ENCODE measurements at places on chromosomes 16 and 17. TPM values are rescaled to one million over a fixed set of nuclear protein-coding genes. Genes with fewer than 3 reads are reported as not detected.
A peak's percentile ranks its signal among the peaks of the same experiment; 100 is the strongest.

DNA sequence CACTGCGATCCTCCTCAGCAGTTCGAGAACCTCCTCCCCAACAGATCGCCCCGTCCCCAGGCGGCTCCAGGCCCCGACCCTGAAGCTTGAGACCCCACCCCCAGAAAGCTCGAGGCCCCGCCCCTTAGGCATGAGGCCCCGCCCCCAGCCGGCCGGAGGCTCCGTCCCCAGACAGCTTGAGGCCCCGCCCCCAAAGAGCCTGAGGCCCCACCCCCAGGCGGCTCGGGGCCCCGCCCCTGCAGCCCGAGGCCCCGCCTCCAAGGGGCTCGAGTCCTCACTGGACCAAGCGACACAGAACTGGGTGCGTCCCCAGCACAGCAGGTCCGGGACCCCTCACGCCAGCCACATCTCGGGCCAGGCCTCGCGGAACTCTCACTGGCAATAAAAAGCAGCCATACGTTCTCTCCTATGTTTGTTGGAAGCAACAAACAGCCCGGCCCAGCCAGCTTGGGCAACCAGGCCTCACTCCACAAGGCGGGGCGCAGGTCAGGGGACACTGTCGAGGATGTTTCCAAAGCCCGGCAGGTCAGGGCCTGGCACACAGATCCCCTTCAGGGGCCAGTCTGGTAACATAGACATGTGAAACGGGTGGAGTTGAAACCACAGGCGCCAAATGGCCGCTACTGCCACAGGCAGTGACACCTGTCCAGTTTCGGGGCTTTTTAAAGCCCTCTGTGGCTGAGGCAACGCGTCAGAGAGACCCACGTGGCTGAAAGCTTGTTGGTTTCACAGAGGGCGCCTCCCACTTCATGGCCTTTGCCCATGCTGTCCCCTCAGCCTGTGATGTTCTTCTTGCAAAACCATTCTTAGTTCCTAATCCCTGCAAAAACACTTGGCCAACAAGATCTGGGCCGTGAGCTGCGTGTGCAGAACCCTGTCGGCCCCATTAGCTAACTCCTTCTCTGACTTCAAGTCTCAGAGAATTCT lies 224.2 kb downstream of the PARN start:
- no peaks in the 10 kb centered on the region for H3K36me3 ChIP-seq
- no peak overlapping the region for H3K27ac ChIP-seq
- no peaks in the 10 kb centered on the region for H3K27me3 ChIP-seq
- H3K4me1 ChIP-seq, result peaks cover 4% of the 10 kb centered on the region
- H3K4me3 ChIP-seq, result no peak overlapping the region

GRCh38 chr16:2513405-2514332 lies at the start of gene ATP6V0C:
ATP6V0C (plus strand) TSS chr16:2513952; CDS start chr16:2514104, 152 bp downstream.
- no peaks in the 10 kb centered on the region for H3K27me3 ChIP-seq
- H3K4me3 ChIP-seq, result peak within 1 kb of the TSS; percentile 74
- DNase-seq, result peak; percentile 97
- peak within 1 kb of the TSS; percentile 90 for H3K27ac ChIP-seq

GRCh38 chr17:29331708-29332085 lies 37.7 kb upstream of the NUFIP2 start:
- H3K27ac ChIP-seq, result no peak overlapping the region
- H3K4me1 ChIP-seq, result no peaks in the 10 kb centered on the region
- H3K36me3 ChIP-seq, result no peaks in the 10 kb centered on the region

DNA sequence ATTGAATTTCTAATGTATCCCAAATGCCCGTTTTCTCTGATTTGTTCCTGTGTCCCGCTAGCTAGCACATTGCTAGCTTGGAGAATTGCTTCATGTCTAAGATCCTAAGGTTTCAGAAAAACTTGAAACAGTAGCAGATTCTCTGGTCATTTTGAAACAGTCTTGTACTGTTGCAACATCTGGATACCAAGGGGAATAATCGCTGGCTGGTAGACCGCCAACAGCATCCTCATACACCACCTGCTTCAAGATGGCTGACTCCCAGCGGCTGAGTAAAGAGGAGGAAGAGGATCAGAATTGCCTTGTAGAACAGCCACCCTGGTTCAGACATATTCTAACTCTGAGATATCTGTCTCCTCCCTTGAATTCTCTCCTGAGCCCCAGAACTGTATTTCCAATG lies 226.7 kb upstream of the ELAC2 start:
- no peak for DNase-seq
- H3K4me3 ChIP-seq, result no peak overlapping the region
- H3K27me3 ChIP-seq, result peaks cover 22% of the 10 kb centered on the region
- H3K27ac ChIP-seq, result no peak overlapping the region

DNA sequence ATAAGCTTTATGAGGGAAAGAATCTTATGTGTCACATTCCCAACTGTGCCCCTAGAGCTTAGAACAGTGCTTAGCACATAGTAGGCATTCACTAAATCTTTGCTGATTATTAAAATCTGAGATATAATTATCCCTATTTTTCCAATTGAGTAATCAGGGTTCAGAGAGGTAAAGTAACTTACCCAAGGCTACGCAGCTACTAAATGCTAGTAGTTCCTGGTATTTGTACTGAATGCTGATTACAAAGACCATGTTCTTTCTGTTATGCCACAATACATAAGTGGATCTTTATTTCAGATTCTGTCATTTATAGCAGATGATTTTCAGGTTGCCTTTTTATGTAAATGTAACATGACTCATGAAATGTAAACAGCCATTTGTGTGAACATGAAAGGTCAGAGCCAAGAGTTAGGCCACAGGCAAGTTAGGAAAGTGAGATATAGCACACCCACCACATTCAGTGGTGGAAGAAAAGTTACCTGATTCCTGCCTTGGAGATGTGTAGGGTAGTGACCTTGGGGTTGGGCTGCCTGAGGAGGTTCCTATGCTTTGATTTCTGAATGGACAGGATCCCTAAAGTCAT lies 77.2 kb downstream of the FTO start:
- peaks cover 34% of the 10 kb centered on the region for H3K4me1 ChIP-seq
- H3K36me3 ChIP-seq, result no peaks in the 10 kb centered on the region
- H3K27me3 ChIP-seq, result no peaks in the 10 kb centered on the region

- H3K4me3 ChIP-seq, result no peak overlapping the region
- H3K27ac ChIP-seq, result peak overlapping the region; percentile 48
- no peak for DNase-seq
- H3K27me3 ChIP-seq, result no peaks in the 10 kb centered on the region
- peaks cover 27% of the 10 kb centered on the region for H3K4me1 ChIP-seq
Observed at GRCh38 chr17:45307290-45308015, 9.4 kb downstream of the MAP3K14 start.

GRCh38 chr17:17897442-17897841 lies 60.7 kb upstream of the SREBF1 start:
- H3K36me3 ChIP-seq, result peaks cover 58% of the 10 kb centered on the region
- H3K4me1 ChIP-seq, result peaks cover 29% of the 10 kb centered on the region
- H3K27me3 ChIP-seq, result no peaks in the 10 kb centered on the region
- H3K27ac ChIP-seq, result no peak overlapping the region

GRCh38 chr17:67420994-67421393 lies 43.9 kb downstream of the PITPNC1 start:
- H3K27me3 ChIP-seq, result no peaks in the 10 kb centered on the region
- peak overlapping the region; percentile 89 for H3K27ac ChIP-seq
- peaks cover 16% of the 10 kb centered on the region for H3K4me1 ChIP-seq
- no peak overlapping the region for H3K4me3 ChIP-seq
- no peaks in the 10 kb centered on the region for H3K36me3 ChIP-seq

GRCh38 chr17:55510986-55511721 lies at the start of gene SMIM36:
SMIM36 (minus strand) TSS chr17:55511452.
- H3K27me3 ChIP-seq, result peaks cover 11% of the 10 kb centered on the region
- H3K4me3 ChIP-seq, result no peak within 1 kb of the TSS
- H3K4me1 ChIP-seq, result peaks cover 4% of the 10 kb centered on the region

DNA sequence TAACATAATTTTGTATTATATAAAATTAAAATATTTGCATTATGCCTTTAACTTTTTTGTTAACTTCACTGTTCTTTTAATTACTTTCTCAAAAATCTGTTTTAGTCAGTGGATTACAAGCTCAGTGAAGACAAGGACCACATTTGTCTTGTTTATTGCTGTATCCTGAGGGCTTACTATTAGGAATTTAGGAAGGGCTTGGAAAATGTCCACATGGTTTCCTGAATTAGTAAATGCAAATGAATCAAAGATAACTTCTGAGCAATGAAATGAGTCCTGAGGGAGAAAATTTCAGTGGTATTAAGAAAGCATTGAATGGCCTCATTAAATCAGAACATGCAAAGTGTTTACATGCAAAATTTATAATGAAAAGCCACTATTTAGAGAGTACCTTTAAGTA lies 1293.2 kb upstream of the GOT2 start:
- no peak overlapping the region for H3K4me3 ChIP-seq
- no peak overlapping the region for H3K27ac ChIP-seq
- no peaks in the 10 kb centered on the region for H3K27me3 ChIP-seq
- H3K4me1 ChIP-seq, result no peaks in the 10 kb centered on the region

GRCh38 chr17:70171159-70171558 lies 1.8 kb downstream of the KCNJ2 start:
- peak overlapping the region; percentile 85 for H3K4me3 ChIP-seq
- no peaks in the 10 kb centered on the region for H3K36me3 ChIP-seq
- peaks cover 3% of the 10 kb centered on the region for H3K4me1 ChIP-seq

- DNase-seq, result peak; percentile 98
- no peaks in the 10 kb centered on the region for H3K36me3 ChIP-seq
- peak within 1 kb of the TSS; percentile 60 for H3K27ac ChIP-seq
- H3K4me3 ChIP-seq, result peak within 1 kb of the TSS; percentile 76
- peaks cover 7% of the 10 kb centered on the region for H3K4me1 ChIP-seq
- no peaks in the 10 kb centered on the region for H3K27me3 ChIP-seq
Observed at GRCh38 chr17:17496189-17497064, at the start of gene RASD1. RASD1 (minus strand) TSS chr17:17496395; CDS start chr17:17496181, 214 bp downstream.

DNA sequence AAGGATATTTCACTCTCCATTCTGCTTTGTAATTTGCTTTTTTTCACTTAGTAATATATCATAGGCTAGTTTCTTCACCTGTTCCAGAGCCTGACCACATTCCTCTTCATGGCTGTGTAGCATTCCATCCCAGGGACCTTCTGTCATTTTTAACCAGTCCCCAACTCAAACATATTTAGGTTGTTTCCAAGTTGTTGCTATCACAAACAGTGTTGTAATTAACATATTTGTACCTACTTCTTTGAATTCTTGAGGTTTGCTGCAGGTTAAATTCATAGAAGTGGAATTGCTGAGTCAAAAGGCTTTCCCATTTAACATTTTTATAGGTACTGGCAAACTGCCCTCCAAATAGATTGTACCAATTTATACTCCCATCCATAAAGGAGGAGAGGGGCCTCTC lies 65.1 kb upstream of the MED9 start:
- no peak for DNase-seq
- H3K27ac ChIP-seq, result no peak overlapping the region
- H3K27me3 ChIP-seq, result no peaks in the 10 kb centered on the region
- H3K36me3 ChIP-seq, result no peaks in the 10 kb centered on the region
- H3K4me3 ChIP-seq, result no peak overlapping the region
- no peaks in the 10 kb centered on the region for H3K4me1 ChIP-seq

DNA sequence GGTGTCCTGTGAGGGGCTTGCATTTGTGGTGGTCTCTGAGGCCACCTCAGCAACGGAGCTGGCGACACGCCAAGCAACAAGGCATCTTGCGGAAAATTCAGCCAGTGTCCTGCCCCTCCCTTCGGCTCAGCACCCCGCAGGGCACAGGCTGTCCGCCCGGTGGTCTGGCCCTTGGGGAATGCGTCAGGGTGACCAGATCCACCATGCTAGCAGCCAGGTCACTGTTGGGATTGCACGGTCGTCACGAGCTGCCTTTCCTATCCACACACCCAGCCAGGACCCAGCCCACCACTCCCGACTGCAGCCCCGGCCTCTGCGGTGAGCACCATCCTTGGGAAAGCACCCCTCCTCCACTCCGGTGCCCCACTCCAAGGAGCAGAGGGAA lies 221.2 kb downstream of the NTN1 start:
- H3K36me3 ChIP-seq, result no peaks in the 10 kb centered on the region
- H3K27ac ChIP-seq, result no peak overlapping the region
- DNase-seq, result no peak
- no peak overlapping the region for H3K4me3 ChIP-seq

- no peaks in the 10 kb centered on the region for H3K36me3 ChIP-seq
- H3K27ac ChIP-seq, result no peak overlapping the region
- no peaks in the 10 kb centered on the region for H3K4me1 ChIP-seq
- no peaks in the 10 kb centered on the region for H3K27me3 ChIP-seq
- DNase-seq, result no peak
- no peak overlapping the region for H3K4me3 ChIP-seq
Observed at GRCh38 chr17:37796076-37796475, 51.2 kb upstream of the HNF1B start.

DNA sequence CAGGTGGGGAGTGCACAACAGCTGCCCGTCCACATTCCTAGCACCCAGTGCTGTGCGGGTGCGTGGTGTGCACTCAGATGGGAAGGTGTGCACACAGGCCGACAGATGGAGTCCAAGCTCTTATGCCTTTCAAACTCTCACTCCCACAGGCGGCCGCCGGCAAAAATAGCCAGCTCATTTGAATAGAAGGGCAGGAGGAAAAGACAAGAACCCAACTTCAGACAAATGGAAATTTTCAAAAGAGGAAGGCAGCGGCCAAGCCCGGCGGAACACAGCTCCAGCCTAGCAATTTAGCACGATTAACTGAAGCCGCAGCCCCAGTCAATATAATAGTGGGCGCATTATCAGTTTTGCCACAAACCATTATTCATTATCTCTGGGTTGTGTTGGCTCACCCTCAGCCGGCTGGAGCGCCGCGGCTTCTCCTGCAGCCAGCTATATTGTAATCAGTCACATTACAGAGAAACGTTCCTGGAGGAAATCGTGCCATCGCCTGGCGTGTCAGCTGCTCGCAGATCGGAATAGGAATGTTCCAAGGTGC lies 103.9 kb upstream of the SEC14L1 start:
- peaks cover 42% of the 10 kb centered on the region for H3K27me3 ChIP-seq
- H3K4me3 ChIP-seq, result no peak overlapping the region
- H3K4me1 ChIP-seq, result peaks cover 16% of the 10 kb centered on the region

- no peak for DNase-seq
- no peak overlapping the region for H3K27ac ChIP-seq
- H3K36me3 ChIP-seq, result no peaks in the 10 kb centered on the region
- no peaks in the 10 kb centered on the region for H3K4me1 ChIP-seq
- H3K27me3 ChIP-seq, result no peaks in the 10 kb centered on the region
Observed at GRCh38 chr16:50059111-50059510, 6.7 kb upstream of the HEATR3 start.

GRCh38 chr16:88739139-88739976 lies 33.1 kb downstream of the CTU2 start:
- peaks cover 33% of the 10 kb centered on the region for H3K36me3 ChIP-seq
- no peak overlapping the region for H3K27ac ChIP-seq
- no peak overlapping the region for H3K4me3 ChIP-seq
- H3K4me1 ChIP-seq, result no peaks in the 10 kb centered on the region
- H3K27me3 ChIP-seq, result no peaks in the 10 kb centered on the region

Gene SPATA32
- polyA plus RNA-seq, result not detected

Gene IRX5
- 1.4 TPM for polyA plus RNA-seq

Gene NTN1
- polyA plus RNA-seq, result 0.05 TPM

Gene SLC13A2
- not detected for polyA plus RNA-seq

Gene KCNAB3
- polyA plus RNA-seq, result 4.4 TPM

Gene MATCAP1
- polyA plus RNA-seq, result 83.5 TPM

Gene ZG16
- polyA plus RNA-seq, result not detected

Gene BRCA1
- 12.5 TPM for polyA plus RNA-seq

Gene NDE1
- 18.8 TPM for polyA plus RNA-seq

Gene CACNA1G
- polyA plus RNA-seq, result 0.21 TPM

Data from SK-N-SH (cell line).